ENCODE measurements at places on chromosomes 3 and 15.

GRCh38 chr3:153242896-153243295 lies 80.9 kb downstream of the RAP2B start:
- DNase-seq: no peak

DNA sequence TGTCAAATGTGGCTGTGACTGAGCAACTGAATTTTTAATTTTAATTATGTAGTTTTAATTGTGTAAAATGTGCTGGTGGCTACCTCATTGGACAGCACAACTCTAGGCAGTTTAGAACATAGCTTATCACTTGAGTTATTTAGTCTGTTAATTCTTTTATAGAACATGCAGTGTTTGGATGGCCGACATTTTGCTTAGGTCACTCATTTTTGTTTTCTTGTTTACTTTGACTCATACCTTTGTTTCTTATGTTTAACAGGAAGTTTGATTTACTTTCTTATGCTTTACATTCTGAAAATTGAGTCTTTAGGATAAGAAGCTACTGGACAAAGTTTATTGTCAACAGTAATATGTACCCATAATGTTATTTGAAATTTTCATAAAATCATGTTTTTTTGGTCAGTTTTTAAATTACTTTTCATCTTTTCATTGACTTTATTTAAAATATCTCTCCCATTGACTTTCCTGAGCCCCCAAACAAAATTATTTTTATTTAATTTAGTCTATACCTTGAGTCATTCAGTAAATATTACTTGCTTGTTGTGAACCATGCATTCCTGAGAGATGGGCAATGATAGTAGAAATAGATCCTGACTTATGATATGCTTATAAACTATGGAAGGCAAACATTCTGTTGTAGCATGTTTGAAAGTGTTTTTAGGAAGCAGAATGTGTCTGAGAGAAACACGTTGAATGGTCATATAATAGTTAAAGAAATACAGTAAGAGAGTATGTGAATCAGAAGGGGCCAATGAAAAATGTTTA lies 60.6 kb downstream of the TCF12 start:
- DNase-seq: no peak

DNA sequence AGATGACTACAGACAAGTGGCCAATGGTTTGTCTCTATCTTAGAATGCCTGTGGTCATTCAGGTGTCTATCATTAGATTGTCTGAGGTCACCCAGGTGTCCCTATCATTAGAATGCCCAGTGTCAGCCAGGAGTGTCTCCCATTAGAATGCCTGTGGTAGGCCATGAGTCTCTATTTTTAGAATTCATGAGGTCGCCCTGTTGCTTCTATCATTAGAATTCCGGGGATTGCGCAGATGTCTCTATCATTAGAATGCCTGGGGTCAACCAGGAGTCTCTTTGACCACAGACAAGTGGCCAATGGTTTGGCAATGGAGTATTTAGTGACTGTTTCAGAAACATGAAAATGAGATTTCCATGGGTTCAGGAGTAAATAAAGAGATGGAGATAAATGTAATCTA lies 7.6 kb downstream of the RTP2 start:
- no peak for DNase-seq

DNA sequence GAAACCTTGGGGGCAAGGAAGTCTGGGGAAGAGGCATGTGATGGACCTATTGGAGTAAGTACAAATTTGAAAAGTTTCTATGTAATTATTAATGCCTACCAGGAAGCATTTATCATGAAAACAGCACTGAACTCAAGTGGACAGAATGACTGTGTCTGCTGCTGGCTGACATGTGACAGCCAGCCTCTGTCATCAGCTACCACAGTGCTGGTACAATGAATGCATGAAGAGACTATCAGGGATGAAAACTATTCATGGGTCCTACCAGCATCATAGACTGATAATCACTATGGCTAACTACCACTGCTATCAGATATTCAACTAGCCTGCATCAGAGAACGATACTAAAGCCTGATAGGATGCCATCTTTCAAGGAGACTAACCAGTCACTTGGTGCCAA lies 193.5 kb downstream of the RAP2B start:
- no peak for DNase-seq

GRCh38 chr3:106963442-106963841 lies 413.8 kb upstream of the CCDC54 start:
- DNase-seq: no peak

- no peak for DNase-seq
Measured at GRCh38 chr3:13963137-13963886, 83.4 kb upstream of the WNT7A start.

DNA sequence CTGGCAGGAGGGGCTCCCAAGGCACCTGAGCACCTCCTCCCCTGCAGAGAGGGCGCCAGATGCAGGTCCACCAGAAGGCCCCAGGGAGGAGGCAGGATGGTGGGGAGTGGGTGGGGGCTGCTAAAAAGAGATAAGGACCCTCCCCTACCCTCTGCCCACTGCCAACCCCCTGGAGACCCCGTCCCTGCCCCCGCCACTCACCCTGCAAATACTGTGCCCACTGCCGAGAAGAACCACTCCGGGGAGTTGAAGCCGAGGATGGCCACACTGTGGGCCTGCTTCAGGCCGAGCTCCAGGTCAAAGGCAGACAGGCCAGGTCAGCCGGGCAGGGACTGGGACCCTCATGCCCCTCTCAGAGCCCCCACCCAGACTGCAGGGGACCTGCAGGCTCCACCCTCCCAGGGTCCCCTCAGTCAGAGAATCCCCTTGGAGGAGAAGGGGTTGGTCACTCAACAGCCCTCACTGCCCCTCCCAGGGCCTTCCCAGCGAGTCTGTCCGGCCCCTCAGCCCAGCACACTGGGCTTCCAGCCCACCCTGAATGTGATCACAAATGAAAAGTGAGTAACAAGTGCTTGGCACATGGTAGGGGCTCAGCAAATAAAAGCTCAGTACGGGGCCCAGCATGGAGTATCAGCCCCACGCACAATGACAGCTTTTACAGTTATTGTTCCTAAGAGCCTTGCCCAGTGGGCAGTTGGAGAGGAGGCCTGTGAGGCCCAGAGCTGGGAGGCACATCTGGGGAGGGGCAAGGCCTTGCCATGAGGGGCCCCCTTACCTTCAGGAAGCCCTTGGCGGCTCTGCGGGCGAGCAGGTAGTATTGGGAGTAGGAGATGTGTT lies 40.4 kb downstream of the ACSBG1 start:
- DNase-seq: no peak

DNA sequence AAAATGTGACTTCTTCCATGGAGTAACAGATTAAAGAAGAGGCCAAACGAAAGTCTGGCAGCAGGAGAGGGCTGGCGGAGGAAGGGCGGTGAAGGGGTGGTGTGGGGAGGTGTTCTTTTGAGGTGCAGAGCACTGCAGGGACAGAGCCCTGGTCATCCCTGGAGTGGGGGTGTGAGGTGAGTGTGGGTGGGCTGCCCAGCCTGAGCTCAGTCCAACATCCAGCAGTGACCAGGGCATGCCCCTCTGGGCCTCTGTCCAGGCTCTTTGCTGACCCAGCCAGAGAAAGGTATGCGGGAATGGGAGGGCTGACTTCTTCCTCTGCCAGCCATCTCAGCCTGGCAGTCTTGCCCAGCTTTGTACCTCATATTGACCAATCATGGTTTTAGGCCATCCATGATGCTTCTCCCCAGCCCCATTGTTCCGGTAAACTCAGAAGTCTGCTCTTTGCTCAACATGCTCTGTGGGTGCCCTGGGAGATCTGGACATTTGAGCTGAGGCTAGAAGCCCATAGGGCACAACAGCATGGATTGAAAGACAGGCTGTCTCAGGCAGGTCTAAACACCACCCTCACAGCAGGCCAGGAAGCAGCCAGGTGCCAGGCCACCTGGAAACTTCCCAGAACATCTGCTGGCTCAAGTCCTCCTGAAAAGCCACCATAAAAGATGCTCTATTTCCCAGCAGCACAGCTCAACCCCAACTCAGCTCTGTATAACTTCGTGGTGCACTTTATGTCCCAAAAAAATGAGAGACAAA lies 25.9 kb upstream of the CXCR6 start:
- no peak for DNase-seq

- DNase-seq: no peak
Measured at GRCh38 chr3:105907777-105908176, 39.0 kb upstream of the CBLB start.

- DNase-seq: no peak
Measured at GRCh38 chr3:197546307-197547085, 9.3 kb downstream of the BDH1 start.

DNA sequence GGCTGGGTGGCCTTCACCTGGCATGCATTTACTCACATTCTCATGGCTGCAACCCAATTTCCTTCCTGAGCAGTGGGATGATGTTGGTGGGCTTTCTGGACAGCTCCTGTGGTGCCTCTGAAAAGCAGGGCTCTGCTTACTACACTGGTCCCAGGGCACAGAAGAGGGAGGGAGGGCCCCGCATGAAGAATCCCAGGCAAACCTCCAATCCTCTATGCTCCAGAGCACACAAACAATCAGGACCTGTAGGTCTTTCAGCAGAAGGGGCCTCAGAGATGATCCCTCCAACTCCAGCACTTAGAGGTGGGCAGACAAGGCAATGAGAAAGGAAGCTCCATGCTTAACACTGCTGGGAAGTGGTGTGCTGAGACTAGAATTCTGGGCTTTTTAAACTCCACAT lies 231.7 kb upstream of the ICE2 start:
- DNase-seq: no peak

GRCh38 chr3:187368251-187369088 lies at the start of gene RTP4:
Gene RTP4, plus strand, starts transcription at chr3:187368385. Its CDS starts 57 bp downstream, at chr3:187368442.
- no peak for DNase-seq

GRCh38 chr15:49060710-49061495 lies 14.7 kb upstream of the SECISBP2L start:
- no peak for DNase-seq

GRCh38 chr15:79724804-79725203 lies 172.0 kb downstream of the MTHFS start:
- no peak for DNase-seq

- DNase-seq: no peak
Measured at GRCh38 chr3:14142567-14143270, 17.9 kb downstream of the TMEM43 start.

- no peak for DNase-seq
Measured at GRCh38 chr15:27679731-27680471, 419.2 kb downstream of the OCA2 start.

GRCh38 chr15:68442041-68442440 lies 10.1 kb upstream of the ITGA11 start:
- DNase-seq: no peak

DNA sequence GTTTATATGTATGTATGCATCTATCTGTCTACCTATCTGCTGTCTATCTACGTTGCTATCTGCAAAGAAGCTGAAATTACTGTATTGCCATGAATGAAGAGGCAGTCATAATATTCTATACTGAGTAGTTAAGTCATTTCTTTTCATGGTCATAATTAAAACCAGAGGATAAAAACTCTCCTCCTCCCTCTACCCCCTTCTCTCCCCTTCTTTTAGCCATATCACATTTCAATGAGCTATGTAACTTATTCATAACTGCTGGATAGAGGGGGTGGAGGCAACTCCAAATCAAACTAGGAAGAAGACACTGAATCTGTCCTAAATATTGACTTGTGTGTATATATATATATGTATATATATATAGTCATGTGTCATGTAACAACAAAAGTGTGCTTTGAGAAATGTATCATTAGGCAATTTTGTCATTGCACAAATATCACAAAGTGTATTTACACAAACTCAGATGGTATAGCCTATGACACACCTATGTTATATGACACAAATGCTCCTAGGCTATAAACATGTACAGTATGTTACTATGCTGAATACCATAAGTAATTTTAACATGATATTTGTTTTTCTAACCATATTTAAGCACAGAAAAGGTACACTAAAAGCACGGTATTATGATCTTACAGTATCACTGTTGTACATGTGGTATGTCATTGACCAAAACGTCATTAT lies 229.7 kb upstream of the KCNMB2 start:
- no peak for DNase-seq

DNA sequence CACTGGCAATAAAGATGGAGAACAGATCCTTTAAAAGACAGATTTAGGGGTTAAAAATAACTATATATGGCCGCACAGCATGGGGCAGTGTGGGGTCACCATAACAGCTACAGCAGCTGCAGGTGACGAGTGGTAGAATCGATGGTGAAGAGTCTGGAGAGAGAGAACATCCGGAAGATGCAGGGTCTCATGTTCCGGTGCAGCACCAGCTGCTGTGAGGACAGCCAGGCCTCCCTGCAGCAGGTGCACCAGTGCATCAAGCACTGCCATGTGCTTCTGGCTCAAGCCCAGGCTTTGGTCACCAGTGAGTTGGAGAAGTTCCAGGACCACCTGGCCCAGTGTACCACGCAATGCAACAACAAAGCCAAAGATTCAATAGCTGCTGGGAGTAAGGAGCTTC lies 93.7 kb upstream of the IMPG2 start:
- no peak for DNase-seq

DNA sequence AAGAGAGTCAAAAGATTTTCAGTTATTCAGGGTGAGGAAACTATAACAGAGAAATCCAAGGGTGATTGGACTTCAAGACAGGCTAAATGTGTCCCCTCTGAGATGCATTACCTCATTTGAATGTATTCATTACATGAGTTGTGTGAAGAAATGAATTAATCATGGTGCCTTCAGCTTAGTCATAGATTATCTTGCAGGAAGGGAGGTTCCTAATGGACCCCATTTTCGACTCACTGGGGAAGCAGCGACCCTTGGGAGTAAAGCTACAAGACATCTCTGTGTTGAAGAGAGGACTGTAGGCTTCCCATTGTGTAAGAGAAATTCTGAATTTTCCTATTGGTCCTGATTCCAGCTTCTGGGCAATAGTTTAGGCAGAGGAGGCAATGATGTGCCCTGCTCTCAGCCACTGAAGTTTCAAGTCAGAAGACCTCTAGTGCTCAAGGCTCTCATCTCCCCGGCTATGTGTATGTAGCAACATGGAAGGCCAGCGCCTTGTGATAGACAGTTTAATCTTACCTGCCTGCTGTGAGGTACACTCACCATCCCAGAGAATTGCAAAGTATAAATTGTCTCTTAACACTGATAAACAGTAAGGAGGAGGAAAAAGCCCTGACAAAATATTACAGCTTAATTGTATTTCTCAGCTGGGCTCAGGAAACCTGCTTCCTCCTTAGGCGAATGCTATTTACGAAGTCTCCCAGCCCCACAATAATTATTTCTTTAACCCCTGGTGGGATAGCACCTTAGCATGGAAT lies 133.8 kb downstream of the PDCD6IP start:
- DNase-seq: no peak

DNA sequence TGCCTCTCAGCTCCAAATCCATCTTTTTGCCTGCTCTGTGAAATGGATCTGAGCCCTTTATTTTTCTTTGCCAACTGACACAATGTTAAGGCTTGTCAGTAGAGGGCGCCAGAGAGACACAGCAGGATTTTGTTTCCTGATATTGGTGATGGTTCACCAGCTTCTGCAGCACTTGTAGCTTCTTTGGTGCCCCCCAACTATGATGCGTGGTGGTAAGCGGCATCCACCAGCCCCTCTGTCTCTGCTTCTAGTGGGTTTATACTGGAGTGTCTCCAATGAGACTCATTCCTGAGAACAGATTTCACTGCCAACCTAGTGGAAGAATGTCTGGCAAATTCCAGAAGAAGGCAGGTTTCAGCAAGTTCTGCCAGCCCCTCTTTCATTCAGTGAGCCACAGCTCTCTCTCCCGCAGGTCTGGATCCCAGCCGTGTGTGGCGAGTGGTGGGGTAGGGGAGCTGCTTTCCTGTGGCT lies 471.9 kb upstream of the FRG2C start:
- peak; percentile 4 for DNase-seq
